Suppressor macrophage treated with lipopolysaccharide for 4 hours (primary cell): ENCODE measurements at places on chromosomes 3 and 15.

GRCh38 chr15:77633134-77633912, 611 bp upstream of the LINGO1 start:
- peak; percentile 94 for DNase-seq

DNA sequence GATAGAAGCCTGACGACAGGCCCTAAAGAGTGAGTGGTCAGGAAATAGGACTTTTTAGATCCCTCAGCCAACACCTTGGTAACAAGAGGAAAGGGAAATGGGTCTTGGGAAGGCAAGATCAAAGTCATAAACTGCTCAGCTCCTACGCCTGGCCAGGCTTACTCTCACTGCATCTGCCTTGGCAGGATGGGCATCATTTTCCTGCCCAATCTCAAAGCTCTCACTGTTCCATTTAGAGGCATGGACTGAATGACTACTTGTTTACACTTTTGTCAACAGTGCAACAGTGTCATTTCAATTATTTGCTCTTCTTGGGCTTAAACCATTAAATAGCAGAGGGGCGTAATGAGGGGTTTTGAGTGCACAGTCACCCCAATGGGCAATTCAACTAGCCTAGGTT, 808.7 kb downstream of the GRM7 start:
- no peak for DNase-seq

GRCh38 chr15:59940928-59941327, 63.2 kb upstream of the FOXB1 start:
- DNase-seq: no peak

- DNase-seq: no peak
Observed at GRCh38 chr3:119911748-119912147, 129.8 kb downstream of the NR1I2 start.

DNA sequence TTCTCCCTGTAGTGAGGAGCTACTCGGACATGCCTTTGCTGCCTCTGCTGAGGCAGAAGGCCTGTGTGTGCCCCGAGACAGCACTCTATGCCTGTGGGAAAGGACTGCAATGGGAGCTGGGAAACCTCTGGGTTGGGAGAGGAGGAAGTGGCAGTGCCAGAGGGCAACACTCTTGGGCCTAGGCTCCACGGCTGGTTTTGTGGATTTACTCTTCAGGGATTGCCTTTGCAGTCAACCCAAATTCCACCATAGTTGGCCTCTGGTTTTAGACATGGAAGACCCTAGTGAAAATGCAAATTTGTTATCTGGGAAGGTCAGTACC, 46.8 kb downstream of the ITGA11 start:
- no peak for DNase-seq

GRCh38 chr15:52677593-52678467, 1.4 kb downstream of the ATOSA start:
- peak; percentile 42 for DNase-seq

DNA sequence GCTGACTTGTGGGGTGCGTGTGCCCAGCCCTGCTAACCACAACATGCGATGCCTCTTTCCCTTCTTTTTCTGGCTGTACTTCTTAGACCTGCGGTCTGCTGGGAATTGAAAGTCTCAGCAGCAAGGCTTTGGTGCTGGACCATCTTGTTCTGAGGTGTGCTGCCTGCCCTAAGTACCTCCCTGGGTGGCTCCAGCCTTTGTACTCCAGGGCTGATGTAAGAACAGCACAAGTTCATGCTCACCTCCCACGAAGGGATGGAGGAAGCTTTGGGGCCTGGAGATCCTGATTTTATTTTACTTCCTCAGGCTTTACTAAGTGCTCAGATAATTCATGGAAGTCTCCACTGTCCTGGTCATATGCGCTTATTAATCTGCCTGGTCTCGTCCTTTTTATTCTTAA, 28.9 kb downstream of the FAM43A start:
- no peak for DNase-seq

GRCh38 chr3:193240850-193241706, at the start of gene PLAAT1:
PLAAT1 (plus strand) TSS chr3:193241222; CDS start chr3:193255651, 14,429 bp downstream.
- peak; percentile 39 for DNase-seq

DNA sequence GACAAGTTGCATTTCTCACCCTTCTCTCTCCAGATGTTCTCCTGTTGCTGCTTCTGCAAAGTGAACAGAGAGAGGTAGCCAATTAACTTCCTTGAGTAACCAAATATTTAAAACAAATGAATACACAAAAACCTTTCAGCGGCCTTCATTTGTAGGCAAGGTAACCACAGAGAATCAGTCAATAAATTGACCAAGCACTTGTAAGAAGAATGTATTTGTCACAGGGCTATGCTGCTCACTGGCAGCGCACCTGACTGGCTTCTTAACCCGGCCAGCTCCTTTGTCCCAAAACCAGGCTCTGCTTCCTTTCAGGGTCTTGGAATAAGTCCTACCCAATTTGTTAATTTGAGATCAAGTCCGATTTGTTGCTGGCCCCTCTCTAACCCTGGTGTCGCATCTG, 43.5 kb upstream of the STXBP5L start:
- no peak for DNase-seq

GRCh38 chr3:46314517-46314916, 39.4 kb upstream of the CCR2 start:
- DNase-seq: peak; percentile 52

DNA sequence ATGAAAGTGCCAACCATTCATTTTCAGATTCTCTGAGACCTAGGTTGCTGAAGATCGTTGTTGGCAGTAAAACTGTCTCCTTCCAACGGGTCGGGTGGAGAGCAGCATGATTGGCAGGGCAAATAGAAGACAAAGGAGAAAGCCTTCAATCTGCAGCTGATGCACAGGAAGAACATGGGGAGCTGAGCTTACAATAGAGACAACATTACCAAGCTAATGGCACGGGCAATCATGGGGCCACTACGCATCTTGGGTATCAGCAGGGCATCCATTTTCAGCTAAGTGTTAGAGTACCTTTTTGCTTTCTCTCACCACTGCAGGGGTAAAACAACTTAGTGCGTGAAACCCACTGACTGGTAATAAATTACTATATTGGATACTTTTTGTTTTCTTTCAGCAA, 114.8 kb downstream of the WDR72 start:
- no peak for DNase-seq

- no peak for DNase-seq
Observed at GRCh38 chr15:23924686-23925085, 237.6 kb upstream of the NDN start.

GRCh38 chr3:76107935-76108570, 322.7 kb upstream of the ZNF717 start:
- peak; percentile 23 for DNase-seq

- peak; percentile 39 for DNase-seq
Observed at GRCh38 chr3:64530434-64531049, 157.3 kb downstream of the ADAMTS9 start.

- DNase-seq: peak; percentile 66
Observed at GRCh38 chr3:33911525-33912322, 113.3 kb downstream of the PDCD6IP start.

GRCh38 chr3:51789437-51789836, 10.4 kb upstream of the IQCF6 start:
- no peak for DNase-seq

DNA sequence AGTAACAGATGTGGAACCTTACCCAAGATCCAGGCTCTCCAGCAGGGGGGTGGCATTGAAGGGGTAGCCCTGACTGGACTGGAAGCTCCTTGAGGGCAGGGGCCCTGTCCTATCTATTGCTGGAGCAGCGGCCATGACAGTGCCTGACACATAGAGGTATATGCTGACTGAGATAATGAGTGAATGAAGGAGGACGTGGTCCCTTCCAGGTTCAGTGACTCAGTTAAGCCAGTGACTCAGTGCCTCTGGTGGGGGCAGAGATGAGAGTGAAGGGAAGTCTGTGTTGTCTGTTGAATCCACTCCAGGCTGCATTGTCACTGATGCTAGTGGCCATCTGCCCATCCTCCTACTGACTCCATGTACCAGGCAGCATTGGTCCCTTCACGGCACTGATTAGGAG, 13.0 kb upstream of the CTXND1 start:
- no peak for DNase-seq

- DNase-seq: no peak
Observed at GRCh38 chr15:59662260-59662659, 4.9 kb upstream of the GTF2A2 start.
